CD4-positive, alpha-beta T cell treated with Interleukin-6 for 4 hours (primary cell): ENCODE measurements at places on chromosomes 3 and 15.

GRCh38 chr3:70137366-70137765, 137.8 kb downstream of the SAMMSON start:
- no peak for DNase-seq

GRCh38 chr3:33895658-33896057, 97.2 kb downstream of the PDCD6IP start:
- no peak for DNase-seq

DNA sequence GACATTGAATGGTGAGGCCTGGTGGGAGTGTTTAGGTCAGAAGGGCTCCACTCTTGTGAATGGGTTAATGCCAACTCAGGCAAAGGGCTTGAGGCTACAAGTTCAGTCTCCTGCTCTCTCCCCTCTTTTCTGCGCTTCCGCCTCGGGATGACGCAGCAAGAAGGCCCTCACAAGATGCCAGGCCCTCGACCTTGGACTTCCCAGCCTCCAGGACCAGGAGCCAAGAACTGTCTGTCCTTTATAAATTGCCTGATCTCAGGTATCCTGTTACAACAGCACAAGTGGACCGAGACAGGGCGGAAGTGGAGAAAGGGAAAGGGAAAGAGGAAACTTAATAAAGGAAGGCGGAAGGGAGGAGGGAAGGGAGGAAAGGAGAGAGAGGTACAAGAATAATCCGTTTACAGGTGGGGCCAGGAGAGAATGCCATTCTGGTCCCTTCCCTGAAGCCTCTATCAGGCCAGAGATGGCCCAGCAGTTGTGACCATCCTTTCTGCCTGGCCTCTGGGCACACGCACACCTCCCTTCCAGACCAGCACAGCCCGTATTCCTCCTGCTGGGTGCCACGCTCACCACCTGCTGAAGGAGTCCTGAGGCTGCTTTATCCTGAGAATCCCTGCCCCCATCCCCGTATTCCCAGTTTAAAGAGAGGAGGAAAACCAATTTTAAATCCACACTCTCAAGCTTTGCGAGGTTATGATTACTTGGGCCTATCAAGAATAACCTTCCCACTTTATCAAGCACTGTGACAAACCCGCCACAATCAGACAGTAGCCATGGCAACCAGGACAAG, 64.2 kb downstream of the OXNAD1 start:
- DNase-seq: no peak

GRCh38 chr3:8482960-8483665, 18.5 kb upstream of the LMCD1 start:
- no peak for DNase-seq

DNA sequence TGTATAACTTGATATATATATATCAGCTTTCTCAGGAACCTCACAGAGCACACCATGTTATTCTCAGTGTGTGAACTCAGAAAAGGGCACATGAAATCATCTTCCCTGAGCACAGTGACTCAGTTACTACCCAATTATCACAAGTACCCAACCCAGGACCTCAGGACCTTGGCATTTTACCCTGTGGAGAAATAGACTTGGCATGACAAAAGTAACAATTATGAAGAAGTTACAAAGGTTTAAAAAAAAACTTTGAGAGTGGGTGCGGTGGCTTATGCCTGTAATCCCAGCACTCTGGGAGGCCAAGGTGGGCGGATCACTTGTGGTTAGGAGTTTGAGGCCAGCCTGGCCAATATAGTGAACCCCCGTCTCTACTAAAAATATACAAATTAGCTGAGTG, 52.4 kb downstream of the ONECUT1 start:
- DNase-seq: no peak

- DNase-seq: peak; percentile 27
Observed at GRCh38 chr3:184583578-184584451, 22.2 kb downstream of the EPHB3 start.

- DNase-seq: no peak
Observed at GRCh38 chr3:46634856-46635255, 22.5 kb downstream of the FAM240A start.

- DNase-seq: no peak
Observed at GRCh38 chr3:15787941-15788340, 9.8 kb downstream of the ANKRD28 start.

DNA sequence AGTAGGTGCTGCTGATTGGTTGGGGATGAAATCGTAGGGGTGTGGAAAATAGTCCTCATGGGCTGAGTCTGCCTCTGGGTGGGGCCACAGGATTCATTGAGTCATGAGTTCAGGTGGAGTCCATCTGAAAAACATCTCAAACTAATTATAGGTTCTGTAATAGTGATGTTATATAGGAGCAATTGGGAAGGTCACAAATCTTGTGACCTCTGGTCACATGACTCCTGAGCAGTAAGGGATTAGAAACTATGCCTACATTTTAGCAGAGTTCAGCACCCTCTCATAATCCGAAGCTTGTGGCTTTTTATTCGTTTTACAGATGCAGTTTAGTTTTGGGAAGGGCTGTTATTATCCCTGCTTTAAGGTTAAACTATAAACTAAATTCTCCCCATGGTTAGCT, 22.9 kb upstream of the NEDD4 start:
- no peak for DNase-seq

DNA sequence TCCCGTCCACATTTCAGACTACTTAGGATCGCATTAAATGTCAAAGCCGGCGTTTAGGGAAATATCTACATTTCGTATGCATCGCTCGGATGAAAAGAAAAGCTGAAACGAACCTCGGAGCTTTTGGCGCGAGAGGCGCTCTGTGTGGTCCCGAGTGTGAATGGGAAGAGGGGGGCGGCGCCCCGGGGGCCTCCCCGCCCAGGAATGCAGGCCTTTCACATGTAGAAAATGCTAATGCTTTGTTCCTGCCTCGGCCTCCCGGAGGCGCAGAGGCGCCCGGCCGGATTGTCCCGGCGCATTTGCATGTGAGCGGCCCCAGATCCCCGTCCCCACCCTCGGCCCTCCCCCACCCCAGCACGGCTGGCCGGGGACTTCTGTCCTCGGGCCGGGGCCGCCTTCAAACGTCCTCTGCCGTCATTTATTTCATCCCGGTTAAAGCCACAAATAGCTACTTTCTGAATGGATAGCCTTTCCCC, 37.0 kb upstream of the TRIM71 start:
- peak; percentile 2 for DNase-seq

GRCh38 chr3:134180761-134181160, 69.9 kb downstream of the RYK start:
- no peak for DNase-seq

- no peak for DNase-seq
Observed at GRCh38 chr3:55330756-55331155, 156.3 kb downstream of the WNT5A start.

- no peak for DNase-seq
Observed at GRCh38 chr15:87508086-87508485, 748.5 kb downstream of the NTRK3 start.

GRCh38 chr3:5456199-5456598, 268.7 kb downstream of the EDEM1 start:
- no peak for DNase-seq

DNA sequence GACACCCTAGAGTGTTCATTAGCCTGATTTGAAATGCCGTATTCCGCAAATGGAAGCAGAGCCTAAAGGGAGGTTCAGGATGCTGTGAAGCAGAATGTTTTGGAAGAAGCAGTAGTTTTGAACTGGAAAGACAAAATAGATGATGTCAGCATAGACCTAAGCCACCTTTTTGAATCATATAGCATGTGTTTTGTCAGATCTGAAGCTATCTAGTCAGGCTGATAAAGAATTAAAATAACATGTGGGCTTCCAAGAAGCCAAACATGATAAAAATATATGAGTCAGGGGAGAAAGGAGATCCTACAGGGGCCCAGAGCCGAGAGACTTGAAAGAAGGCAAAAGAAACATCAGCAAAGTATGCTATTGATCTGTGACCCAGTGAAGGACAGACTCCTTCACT, 47.2 kb upstream of the RASA2 start:
- DNase-seq: no peak

- no peak for DNase-seq
Observed at GRCh38 chr15:62850791-62851291, 191.7 kb upstream of the TPM1 start.

DNA sequence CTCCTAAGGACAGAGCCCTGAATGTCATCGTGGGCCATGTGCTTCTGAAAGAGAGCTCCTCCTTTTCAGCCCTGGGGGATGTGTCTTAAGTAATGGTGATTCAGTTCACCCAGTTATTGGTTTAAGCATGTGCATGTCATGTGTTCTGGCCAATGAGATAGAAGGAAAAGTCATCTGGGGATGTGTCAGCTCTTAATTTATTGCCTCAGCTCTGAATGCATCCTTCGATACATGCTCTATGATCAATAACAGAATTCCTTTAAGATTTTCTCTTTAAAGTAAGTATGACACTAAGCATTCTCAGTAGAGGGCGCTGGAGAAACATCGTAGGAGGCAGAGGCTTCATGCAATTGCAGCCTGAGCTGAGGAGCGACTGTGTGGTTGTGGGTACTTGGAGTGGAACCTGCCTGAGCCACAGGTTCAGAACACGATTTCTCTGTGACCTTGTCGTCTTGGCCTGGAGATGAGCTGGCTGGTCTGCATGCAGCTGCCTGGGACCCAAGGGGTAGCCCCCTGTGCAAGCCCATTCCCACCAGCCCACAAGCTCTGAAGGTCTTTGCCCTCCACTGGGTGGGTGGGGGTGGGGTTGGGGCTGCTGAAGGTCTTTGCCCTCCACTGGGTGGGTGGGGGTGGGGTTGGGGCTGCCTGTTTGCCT, 69.5 kb downstream of the C3orf38 start:
- DNase-seq: no peak

DNA sequence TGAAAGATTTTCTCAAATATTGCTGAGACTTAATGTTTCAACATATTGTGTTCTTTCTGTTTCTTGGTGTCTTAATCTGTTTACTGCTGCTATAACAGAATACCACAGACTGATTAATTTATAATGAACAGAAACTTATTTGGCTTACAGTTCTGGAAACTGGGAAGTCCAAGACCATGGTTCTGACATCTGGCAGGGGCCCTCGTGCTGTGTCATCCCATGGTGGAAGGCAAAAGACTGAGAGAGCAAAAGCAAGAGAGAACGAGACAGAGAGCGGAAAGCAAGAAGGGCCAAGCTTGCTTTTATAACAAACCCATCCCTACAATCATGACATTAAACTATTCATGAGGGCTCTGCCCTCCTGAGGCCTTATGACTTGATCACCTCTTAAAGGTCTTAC, 88.7 kb downstream of the ARNT2 start:
- no peak for DNase-seq

GRCh38 chr15:37693926-37694325, 240.5 kb upstream of the TMCO5A start:
- DNase-seq: no peak

GRCh38 chr3:37074178-37074577, 80.9 kb downstream of the MLH1 start:
- no peak for DNase-seq

DNA sequence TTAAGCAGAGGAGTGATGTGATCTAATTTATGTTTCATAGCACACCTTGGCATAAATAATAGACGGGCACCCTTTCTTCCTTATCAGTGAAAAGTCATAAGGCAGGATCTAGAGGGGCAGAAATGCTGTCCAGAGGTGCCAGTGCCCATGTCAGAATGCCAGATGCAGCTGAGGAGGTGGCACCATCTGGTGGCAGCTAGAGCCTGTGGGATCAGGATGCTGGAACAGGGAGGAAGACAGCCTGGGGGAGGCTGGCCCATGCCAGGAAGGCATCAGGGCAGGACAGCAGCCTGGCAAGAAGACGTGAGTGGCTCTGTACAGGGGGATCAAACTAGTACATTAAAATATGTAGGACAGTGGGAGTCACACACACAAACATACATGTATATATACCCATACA, 16.5 kb downstream of the MYH15 start:
- no peak for DNase-seq

GRCh38 chr15:48798319-48798718, 12.6 kb downstream of the CEP152 start:
- no peak for DNase-seq

- no peak for DNase-seq
Observed at GRCh38 chr3:178536211-178537079, at the start of gene KCNMB2. Gene KCNMB2 (plus strand): TSS chr3:178536436.

DNA sequence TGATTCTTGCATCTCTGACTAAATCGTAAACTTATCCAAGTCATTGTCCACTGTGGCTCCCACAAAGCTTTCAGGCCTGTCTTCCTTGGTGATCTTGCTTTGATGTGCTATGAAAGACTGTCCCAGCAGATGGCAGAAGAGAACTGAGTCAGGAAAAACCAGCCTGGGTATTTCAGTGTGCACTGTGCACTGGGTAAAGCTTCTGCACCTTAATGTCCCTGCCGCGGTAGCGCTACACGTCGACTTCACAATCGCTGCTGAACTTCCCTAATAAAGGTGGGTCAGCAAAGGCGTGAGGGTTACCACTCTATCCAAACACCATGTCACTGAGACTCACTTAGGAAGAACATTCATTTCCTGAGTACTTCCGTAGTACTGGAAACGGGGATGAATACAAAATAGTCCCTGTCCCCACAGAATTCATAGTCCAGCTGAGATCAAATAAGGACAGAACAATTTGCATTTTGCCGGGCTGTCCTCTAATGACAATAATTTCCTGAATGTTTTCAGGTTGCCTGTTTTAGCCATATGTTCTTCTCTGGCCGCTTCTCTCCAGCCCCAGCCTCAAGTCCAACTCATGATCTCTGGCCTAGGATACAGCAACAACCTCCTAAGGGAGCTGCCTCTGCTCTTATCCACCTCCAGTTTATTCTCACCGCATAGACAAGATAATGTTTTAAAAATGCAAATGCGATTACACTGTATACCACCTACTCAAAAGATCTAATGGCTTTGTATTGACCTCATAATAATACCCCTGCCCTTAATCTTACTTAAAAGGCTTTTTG, 83.6 kb upstream of the AKAP13 start:
- peak; percentile 76 for DNase-seq

DNA sequence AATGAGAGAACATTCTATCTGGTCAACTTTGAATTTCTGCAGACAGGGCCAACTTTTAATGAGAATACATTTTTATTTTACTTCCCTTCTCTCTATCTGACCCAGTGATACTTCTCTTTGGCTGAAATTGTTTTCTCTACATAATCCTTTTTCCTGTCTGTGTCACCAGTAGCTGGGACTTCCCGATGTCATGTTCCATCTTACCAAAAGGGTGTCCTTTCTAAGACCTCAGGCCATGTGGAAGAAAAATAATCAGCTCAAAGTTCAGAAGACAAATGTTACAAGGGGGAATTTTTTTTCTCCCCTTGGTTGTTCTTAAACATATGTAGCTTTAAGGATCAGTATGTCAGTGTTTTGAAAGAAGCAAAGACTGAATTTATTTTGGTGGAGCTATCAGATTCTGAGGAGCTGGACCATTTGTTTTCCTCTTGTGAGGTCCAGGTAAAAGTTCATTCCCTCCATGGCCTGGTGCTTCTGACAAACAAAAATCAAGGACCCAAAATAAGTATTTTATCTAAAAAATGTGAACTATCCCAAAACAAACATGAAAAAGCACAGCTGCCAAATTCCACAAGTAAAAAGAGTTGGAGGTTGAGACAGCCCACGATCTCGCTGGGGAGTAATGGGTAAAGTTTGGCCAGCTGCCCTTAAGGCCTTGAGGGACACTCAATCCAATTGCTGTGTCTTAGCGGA, 859.4 kb upstream of the NR2F2 start:
- no peak for DNase-seq
